ENCODE measurements at places on chromosomes 2 and 18.

DNA sequence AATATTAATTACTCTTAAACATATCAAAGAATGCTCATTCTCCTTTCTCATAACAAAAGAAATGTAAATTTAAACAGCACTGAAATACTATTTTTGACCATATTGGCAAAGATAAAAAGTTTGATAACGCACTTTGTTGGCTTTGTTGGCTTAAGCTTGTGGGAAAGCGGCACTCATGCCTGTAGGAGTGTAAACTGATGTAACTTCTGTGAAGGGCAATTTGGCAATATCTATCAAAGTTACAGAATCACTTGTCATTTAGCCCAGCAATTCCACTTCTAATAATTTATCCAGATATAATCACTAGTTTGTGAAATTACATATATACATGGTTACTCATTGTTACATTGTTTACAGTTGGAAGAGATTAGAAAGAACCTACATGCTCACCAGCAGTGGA lies 311.8 kb upstream of the STON1 start:
- H3K4me1 ChIP-seq = peaks cover 10% of the 10 kb centered on the region
- H3K27me3 ChIP-seq = no peaks in the 10 kb centered on the region
- no peak overlapping the region for H3K27ac ChIP-seq
- H3K4me3 ChIP-seq = no peak overlapping the region
- no peak for DNase-seq

DNA sequence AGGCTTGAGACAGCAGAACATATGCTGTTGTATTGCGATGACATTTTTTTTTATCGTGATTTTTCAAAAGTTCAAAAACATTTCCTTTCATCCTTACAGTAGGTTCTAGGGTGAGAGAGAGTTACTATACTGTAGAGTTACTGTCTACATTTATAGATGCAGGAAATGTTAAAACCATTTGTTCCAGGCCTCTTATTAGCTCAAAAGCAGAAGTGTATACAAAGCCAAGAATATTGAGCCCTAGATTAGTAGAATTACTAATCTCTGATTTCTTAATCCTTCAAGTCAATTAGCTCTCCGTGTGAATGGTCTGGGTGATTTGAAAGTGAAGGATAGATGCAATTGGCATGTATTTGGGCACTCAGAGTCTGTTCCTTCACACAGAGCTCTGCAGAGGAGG lies 73.1 kb downstream of the MAPRE2 start:
- H3K27ac ChIP-seq = no peak overlapping the region
- peaks cover 45% of the 10 kb centered on the region for H3K36me3 ChIP-seq
- no peaks in the 10 kb centered on the region for H3K27me3 ChIP-seq
- H3K4me3 ChIP-seq = no peak overlapping the region

- H3K27me3 ChIP-seq = peaks cover 1% of the 10 kb centered on the region
- no peaks in the 10 kb centered on the region for H3K36me3 ChIP-seq
- peaks cover 5% of the 10 kb centered on the region for H3K4me1 ChIP-seq
- DNase-seq = no peak
- no peak overlapping the region for H3K4me3 ChIP-seq
- no peak overlapping the region for H3K27ac ChIP-seq
These were observed 95.2 kb upstream of the SCG2 start for GRCh38 chr2:223697316-223697891.

DNA sequence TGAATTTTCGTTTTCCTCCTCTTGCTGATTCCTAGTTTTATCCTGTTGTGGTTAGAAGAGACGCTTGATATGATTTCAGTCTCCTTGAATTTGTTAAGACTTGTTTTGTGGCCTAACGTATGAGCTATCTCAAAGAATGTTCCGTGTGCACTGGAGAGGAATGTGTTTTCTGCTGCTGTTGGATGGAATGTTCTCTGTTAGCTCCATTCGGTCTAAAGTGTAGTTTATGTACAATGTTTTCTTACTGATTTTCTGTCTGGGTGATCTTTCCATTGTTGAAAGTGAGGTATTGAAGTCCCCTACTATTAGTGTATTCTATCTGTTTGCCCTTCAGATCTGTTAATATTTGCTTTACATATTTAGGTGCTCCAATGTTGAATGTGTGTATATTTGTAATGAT lies 25.9 kb downstream of the COLEC11 start:
- no peaks in the 10 kb centered on the region for H3K27me3 ChIP-seq
- no peak for DNase-seq
- no peak overlapping the region for H3K27ac ChIP-seq
- H3K4me1 ChIP-seq = no peaks in the 10 kb centered on the region
- H3K36me3 ChIP-seq = no peaks in the 10 kb centered on the region

All from activated B cell treated with CpG ODN at 0.5 μM for 24 hours (primary cell).